ENCODE measurements at places on chromosomes 5 and 9.

DNA sequence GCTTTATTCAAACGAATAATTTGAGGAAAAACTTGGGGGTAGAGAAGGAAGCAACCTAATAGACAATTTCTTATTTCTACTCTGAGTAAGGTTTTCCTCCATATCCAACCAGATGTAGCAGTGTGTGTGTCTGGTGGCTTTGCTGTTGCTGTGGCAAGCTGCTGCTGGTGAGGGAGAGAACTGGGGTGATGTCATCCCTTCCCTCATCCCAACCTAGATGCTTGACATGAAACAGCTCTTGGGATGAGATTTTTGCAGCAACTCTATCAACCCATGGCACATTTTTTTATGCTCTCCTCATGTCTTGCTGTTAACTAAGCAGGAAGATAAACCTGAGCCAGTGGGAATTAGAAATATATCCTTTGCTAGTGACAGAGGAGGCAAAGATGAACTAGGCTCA, 135.8 kb downstream of the PCSK1 start:
- no peak for DNase-seq

DNA sequence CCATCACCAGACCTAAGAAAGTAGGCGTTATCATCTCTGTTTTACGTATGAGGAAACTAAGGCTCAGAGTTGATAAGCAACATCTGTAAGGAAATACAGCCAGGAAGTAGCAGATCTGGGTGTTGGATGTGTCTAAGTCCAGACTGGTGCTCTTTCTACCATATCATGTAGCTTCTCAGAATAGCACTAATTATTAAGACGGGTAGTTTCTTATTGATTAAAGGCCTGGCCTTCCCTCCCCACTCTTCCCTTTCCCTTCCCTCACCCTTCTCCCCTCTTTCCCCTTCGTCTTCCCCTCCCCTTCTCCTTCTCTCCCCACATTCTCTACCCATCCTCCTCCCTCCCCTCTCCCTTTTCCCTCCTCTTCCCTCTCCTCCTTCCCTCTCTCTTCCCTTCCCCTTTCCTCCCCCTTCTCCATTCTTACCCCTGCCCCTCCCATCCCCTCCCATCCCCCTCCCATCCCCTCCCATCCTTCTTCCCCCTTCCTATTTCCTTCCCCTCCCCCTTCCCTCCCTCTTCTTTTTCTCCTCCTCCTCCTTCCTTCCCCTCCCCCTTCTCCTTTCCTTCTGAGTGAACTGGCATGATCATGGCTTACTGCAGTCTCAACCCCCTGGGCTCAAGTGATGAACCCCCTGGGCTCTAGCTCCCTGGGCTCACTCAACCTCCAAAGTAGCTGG, 79.4 kb downstream of the SNX24 start:
- no peak for DNase-seq

DNA sequence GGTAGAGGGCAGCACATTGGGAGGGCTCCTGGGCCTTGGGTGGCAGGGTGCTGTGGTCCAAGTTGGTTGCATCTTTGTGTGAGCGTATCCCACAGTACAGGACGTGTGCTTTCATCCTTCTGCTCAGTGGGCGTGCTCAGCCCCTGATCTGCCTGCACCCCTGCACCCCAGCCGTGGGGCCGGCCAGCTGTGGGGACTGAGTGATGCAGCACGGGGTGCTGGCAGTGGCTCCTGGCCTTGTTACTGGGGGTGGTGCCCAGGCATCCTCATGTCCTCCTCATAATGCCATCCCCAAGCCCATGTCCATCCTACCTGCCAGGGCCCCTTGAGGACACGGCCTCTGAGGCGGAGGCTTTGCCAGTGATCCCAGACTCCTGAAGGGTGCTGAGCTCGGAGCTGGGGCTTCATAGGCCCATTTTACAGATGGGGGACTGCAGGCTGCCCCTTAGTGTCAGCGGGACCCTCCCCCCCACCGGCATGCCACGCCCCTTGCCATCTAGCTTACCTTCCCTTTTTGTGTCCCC, 100.7 kb downstream of the PHF2 start:
- DNase-seq = peak; percentile 5

DNA sequence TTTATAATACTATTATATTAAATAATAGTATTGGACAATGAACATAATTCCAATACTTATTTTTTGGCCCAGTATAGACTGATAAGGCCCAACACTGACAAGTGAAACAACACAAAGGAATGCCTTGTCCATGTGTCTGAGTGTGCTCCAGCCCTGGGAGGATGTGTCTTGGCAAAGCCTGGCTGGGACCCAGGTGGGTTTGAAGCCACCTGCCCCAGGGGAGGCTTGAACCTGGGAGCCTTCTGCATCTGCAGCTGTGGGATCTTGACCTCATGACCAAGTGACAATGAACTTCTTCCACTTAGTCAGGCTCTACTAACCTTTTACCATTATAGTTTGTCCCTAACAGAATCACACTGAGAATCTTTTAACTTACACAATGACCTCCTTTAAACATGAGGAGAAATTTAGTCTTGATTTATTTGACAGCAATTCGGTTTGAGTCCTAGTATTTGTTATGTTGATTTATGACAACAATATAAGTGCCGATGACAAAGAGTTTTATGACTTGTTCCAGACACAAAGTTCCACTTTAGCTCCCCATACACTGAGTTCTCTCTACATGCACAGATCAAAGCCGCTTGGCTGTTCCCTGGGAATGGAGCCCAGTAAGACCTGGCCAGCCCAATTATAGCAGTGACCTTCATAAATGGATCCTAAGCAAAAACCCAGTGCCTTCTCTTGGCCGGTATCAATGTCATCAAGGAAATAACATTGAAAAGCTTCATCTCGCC, 294.5 kb downstream of the CTNND2 start:
- DNase-seq = no peak

GRCh38 chr5:1542781-1543180, 19.0 kb upstream of the LPCAT1 start:
- no peak for DNase-seq

- DNase-seq = no peak
Measured at GRCh38 chr5:143231416-143231815, 172.1 kb downstream of the NR3C1 start.

- DNase-seq = no peak
Measured at GRCh38 chr5:78568676-78569075, 79.9 kb downstream of the LHFPL2 start.

GRCh38 chr9:137308057-137308619, 6.1 kb upstream of the NRARP start:
- DNase-seq = no peak

GRCh38 chr9:98943682-98944056, at the start of gene COL15A1:
Gene COL15A1 (plus strand): TSS chr9:98943907. CDS start chr9:98944062, 155 bp downstream.
- no peak for DNase-seq

- no peak for DNase-seq
Measured at GRCh38 chr9:120403543-120403856, 176.5 kb downstream of the CDK5RAP2 start.

DNA sequence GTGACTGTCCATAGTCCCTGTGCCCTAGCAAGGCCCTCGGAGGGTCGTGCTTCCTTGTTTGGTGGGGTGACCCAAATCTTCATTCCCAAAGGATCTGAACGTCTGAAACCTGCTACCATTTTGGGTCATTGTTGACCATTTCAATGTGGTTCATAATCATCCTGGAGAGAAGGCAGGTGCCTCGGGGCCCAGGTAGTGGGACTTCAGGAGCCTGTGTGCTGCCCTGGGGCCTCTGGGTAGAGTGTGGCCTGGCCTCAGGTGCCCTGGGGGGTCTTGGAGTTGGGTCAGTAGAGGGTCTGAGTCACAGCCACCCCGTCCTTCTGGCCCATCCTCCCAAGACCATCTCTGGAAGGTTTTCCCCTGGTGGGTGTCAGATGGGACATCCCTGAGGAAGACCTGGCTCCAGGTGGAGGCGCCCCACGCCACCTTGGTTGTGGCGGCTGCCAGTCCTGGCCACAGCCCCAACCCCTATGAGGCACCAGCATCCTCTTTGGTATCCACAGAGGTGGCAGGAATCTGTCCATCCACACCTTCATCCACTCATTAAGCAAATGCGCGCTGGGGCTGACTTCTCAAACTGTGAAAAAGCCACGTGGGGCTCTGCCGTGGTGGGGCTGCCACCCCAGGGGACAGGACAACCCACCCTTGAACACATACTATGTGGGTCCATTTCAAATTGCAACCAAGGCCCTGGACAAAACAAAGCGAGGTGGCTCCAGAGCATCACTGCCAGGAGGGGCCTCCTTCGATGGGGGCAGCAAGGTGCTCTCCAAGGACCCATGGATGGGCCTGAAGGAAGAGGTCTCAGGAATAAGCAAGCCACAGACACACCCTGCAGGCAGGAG, 41.6 kb upstream of the FCN1 start:
- no peak for DNase-seq

DNA sequence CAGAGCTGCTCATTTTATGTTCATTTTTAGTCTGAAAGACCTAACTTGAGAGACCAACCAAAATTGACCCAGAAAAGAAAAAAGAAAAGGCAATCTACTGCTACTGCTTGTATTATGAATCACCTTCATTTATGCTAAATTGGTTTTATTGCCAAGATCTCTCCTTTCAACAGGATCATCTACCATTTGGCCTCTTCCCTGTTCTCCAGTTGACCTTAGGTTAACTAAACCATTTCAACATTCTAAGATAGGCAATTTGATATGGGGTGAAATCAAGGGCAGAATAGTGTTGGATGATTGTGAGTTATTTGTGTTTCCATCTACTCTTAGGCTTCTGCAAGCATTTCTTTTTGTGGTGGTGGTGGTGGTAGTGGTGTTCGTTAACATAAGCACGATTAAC, 48.3 kb upstream of the POU4F3 start:
- no peak for DNase-seq

DNA sequence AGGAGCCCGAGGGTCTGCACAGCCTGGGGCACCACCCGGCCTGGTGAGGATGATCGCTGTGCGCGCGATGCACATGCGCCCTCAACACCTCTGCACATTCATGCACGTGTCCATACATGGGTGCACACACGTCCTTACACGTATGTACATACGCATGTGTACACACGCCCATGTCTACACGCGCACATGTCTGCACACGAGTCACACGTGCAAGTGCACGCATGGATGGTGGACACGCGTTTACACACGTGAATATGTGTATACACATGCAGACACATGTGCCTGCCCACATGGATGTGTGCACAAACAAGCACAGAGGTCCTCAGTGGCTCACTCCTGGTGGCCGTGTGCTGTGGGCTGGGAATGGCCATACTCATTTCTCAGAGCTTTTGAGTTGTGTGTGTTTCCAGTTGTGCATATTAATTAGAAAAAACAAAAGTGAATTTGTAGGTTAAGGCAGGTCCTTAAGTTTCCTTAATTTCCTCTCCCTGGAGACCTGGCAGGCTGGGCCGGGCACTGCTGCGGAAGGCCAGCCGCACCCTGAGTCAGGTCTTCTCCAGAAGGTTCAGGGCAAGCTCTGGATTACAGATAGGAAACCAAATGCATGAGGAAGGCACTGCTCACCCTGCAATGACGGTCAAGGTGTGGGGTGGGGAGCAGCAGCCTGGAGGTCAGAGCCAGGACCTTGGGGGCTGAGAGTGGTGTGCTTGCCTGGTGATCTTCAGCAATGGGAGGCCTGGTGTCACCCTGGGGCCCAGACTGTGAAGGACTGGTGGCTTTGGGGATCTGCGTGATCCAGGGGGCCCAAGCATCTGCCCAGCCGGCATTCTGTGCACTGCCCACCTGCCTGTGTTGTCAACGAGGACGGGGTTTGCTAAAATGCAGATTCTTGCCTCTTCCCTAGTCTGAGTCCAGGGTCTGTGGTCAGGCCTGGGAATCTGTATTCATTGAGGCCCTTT, 1.3 kb upstream of the RNU6ATAC start:
- peak; percentile 79 for DNase-seq

DNA sequence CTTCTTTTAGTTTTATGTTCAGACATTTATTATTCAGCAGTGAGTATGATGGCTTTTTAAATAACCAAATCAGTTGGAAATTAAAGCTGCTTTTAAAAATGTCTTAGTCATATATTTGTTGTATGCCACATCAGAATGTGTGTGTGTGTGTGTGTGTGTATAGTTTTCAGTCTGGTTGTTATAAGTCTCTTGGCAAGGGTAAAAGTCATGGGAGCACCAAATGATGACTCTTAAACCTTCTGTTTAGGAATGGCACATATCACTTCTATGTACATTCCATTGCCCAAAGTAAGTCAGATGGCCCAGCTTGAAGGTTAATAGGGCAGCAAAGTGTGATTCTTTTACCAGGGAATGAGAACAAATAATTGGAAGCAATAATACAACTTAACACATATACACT, 135.9 kb downstream of the RNF180 start:
- no peak for DNase-seq

DNA sequence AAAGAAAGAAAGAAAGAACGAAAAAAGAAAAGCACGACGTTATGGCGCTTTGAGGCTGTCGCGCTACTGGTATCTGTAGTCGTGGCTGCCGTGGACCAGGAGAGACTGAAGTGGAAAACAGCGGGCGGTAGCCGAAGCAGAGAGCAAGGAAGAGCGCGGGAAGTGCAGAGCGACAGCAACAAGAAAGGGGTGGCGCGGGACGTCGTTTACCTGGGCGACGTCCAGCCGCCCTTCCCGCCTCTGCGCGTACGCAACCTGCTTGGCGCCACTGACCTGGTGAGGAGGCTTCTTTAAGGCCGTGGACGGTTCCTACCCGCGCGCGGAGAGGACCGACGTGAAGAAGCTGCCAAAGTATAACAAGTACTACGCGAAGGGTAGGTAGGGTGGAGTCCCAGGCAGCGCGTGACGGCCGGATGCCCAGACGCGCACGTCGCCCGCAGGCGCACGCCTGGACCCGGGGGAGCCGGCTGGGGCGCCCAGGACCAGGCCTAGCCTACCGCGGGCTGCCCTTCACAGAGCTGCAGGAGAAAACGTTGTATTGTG, 15.4 kb downstream of the CCL28 start:
- DNase-seq = peak; percentile 55

DNA sequence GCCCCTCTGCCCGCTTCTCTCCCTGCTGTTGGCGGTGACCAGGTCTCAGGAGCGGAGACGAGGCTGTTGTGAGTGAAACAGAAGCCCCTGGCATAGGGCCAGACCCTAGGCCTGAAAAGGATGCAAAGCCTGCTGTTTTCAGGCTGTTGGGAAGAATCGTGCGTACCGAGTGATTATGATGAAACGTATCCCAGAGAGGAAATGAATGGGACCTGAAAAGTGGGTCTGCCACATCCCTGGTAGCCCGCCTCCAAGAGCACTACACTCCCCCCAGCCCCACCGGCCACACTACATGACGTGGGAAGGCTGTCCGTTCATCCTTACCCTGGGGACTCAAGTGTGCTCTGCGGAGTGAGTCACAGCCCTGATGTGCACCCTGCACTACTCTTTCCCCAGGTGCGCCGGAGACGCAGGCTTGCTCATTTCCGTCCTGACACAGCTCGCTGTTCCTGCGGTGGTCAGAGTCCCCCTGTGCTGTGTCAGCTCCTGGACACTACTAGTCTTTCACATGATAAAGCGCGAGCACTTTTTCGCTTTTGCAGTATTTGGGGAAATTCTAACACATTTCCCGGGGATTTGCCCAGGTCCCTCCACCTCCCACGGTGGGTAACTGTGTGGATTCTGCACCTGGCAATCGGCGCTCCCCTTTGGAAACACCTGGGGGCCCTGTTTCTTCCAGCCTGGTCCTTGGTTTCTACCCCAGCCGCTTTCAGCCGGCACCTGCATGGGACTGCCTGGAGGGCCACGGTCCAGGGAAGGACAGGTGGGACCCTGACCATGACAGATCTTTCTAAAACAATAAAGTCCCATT, 91.5 kb downstream of the ANKRD33B start:
- no peak for DNase-seq

- no peak for DNase-seq
Measured at GRCh38 chr9:8718121-8718725, 918.6 kb upstream of the DMAC1 start.

- DNase-seq = no peak
Measured at GRCh38 chr5:27830546-27830945, 792.2 kb upstream of the CDH9 start.

- DNase-seq = no peak
Measured at GRCh38 chr9:18457510-18457909, 16.4 kb upstream of the ADAMTSL1 start.

GRCh38 chr5:28862137-28862859, 1823.9 kb upstream of the CDH9 start:
- DNase-seq = no peak
